ENCODE measurements at places on chromosomes 13 and 19.

DNA sequence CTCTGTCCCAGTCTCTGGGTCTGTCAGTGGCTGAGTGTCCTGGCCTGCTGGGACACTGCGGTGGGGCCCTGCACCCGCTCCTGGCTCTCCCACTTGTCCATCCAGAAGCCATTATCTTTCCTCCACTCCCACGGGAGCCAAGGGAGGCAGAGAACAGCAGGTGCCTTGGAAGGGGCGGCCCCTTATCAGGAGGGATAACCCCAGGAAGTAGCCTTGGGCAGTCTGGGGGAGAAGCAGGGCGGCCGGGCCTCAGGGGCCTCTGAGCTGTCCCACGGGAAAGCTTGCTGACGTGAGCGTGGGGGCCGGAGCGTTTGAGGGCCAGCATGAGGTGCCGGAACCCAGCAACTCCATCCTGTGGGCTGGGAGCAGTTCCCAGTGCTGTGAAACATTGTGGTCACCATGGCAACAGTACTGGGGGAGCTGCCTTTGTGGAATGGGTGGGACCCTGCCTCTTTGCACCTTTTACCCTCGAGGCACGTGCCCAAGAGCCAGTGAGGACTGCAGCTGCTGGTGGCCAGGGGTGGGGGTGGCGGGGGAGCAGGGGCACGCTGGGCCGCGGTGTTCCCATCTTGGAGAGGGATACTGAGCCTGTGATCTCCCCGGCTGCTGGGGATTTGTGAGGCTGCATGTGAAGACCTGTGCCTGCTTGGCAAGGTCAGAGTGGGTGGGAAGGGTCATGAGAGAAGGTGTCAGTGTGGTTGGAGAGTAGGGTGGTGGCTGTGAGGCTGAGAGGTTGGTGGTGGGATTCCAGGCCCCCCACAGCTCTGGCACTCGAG, 20.9 kb downstream of the KLHL26 start:
- DNase-seq, result peak; percentile 90

- DNase-seq, result no peak
Observed at GRCh38 chr19:7931221-7932061, 5.5 kb upstream of the CTXN1 start.

DNA sequence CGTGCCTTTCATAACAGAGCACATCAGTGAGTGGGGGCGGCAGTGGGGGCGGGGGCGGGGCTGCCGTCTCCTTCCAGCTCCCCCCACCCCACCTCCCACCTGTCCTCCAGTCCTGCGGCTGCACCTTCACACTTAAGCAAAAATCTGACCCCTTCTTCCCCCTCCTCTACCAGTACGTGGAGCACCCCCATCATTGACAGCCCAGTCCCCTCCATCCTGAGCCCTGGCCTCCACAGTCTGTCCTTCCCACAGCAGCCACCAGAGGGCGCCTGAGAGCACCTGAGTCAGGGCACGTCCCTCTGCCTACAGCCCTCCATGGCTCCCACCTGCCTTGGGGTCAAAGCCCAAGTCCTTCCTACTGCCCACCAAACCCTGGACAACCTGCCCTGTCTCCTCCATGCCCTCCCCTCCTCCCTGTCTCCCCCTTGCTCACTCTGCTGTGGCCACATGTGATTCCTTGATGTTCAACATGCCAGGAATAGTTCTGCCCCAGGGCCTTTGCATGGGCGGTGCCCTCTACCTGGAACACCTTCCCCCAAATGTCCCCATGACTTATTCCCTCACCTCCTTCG, 4.0 kb downstream of the EBI3 start:
- no peak for DNase-seq

DNA sequence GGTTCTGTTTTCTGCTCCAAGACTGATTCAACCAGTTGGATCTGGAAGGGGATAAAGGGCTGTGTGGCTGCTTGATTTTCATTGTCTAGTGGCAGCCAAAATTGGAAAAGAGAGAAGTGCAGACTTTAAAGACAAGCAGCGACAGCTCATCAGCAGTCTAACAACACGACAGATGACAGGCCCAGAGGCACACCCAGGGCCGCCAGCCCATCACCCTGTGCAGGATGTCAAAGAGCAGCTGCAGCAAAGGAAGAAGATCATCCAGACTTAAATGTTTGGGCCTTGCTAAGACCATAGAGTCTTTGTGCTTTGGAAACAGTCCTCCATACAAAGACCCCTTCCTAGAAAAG, 421.0 kb upstream of the KLF12 start:
- no peak for DNase-seq

- DNase-seq, result no peak
Observed at GRCh38 chr19:888581-889385, 4.2 kb downstream of the MED16 start.

GRCh38 chr19:6733338-6734095, 3.9 kb downstream of the GPR108 start:
- no peak for DNase-seq

DNA sequence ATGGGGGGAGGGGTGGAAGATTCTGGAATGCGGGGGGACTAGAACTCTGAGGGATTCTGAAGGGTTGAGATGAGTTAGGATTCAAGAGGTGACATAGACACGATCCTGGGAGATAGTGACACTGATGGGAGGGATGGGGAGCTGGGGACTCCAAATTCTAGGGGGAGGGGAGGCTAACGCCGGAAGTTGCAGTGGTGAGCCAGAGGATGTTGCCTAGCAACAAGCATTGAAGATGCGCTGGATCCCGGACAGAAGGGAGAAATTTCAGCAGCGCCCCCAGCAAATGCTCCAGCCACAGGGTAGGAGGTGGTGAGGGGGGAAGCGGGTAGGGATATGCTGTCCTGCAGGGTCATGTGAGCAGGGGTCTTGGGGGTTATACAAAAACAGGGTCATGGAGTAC, 6.9 kb upstream of the LTBP4 start:
- DNase-seq, result no peak

GRCh38 chr13:110136660-110137585, 170.0 kb downstream of the COL4A1 start:
- no peak for DNase-seq

DNA sequence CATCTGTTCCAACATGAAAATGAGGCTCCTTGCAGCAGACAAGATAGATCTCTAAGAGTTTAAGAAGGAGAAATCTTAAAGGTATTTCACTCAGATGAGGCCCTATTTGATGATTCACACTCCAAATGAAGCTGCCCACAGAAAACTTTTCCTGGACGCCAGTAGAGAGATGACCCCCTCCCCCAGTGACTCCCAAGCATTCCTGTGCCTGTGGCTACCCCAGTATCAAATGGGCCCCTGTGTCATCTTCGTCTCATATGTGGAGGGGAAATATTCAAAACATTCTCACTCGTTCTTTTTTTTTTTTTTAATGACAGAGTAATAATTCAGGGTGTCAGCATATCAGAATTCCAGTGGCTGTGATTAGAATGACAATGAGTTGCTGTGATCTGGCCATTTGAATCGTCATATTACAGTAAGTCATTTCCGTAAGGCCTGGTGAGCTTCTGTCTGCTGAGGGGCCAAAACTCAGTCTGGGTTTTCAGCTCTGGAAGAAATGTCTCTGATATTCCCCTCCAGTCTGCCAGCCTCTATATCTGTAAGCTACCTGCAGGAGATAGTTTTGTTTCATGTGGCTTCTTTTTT, 194.7 kb downstream of the URI1 start:
- no peak for DNase-seq
